ENCODE measurements at places on chromosomes 3 and 15.
A peak's percentile ranks its signal among the peaks of the same experiment; 100 is the strongest.

DNA sequence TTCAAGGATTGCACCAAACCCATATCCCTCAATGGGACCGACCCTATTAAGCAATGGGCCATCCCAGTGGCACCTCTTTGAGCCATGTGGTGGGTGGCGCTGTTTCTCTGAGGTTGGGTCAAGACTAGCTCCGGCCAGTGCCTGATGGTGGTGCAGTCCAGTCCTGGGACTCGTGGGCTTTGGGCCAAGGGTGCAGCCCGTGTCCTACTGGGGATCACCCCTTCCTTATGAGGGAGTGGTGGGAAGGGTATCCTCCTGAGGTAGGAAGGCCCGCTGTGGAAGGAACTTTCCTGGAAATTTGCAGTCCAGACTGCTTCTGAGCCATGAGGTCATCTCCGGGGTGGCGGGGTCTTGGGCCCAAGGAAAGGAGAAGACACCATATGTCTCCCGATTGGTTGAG is 231.6 kb downstream of the SNRPN start:
- DNase-seq, result no peak

DNA sequence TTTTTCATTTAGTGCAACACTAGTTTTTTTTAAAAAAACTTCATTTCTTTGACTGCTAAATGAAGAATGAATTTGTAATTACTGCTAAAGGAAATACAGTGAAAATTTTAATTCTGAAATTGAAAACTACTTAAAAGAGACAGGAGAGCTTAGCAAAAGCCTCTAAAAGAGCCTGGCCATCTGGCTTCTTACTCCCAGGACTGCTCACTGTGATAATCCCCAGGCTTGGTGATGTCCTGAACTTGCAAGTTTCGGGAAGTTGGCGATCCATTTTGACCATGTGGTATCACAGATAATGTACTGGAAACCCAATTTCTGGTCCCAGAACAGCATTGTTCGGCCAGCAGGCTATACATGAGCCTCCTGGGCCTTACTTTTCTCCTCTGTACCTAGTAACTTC is 292.1 kb downstream of the FGF12 start:
- no peak for DNase-seq

GRCh38 chr15:99016680-99017321 is 9.2 kb upstream of the PGPEP1L start:
- no peak for DNase-seq

DNA sequence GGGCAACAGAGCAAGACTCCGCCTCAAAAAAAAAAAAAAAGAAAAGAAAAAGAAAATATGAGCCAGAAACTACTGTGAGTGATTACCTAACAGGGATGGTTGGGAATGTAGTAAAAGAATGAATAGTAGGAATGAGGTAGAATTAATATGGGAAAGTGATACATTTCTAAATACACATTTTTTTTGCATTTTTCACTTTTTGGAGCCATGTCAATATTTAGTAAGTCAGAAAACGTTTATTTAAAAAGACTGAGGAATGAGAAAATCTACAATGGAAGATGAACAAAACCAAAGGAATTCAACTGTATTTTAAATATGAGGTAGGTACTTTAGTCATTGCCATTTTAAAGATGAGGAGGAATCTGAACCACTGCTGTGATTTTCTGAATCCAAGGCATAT is 817.2 kb upstream of the CADM2 start:
- no peak for DNase-seq

- no peak for DNase-seq
Measured at GRCh38 chr3:157594413-157594812, 91.2 kb upstream of the VEPH1 start.

GRCh38 chr3:107753494-107753893 is 230.7 kb downstream of the BBX start:
- DNase-seq, result peak; percentile 29

GRCh38 chr3:112293368-112294321 is at the start of gene SLC9C1:
Gene SLC9C1 (minus strand): TSS chr3:112294216. CDS start chr3:112286791, 7,425 bp downstream.
- DNase-seq, result peak; percentile 100

DNA sequence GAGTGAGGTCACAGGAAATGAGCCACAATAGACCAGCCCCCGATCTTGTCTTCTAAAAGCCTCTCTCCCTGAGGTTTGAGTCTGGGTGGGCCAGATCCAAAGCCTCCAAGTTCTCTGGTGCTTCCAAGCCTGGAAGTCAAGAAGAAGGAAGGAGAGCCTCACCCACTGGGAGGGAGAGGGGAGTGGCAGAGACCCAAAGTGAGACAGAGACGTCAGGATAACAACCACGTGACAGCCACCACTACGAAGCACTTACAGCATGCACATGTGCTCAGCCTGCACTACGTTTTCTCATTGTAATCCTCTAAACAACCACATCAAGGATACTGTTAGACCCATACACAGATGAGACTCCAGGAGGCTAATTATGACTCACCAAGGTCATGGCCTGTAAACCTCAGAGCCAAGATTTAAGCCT is 197.3 kb upstream of the LINGO1 start:
- DNase-seq, result peak; percentile 22

DNA sequence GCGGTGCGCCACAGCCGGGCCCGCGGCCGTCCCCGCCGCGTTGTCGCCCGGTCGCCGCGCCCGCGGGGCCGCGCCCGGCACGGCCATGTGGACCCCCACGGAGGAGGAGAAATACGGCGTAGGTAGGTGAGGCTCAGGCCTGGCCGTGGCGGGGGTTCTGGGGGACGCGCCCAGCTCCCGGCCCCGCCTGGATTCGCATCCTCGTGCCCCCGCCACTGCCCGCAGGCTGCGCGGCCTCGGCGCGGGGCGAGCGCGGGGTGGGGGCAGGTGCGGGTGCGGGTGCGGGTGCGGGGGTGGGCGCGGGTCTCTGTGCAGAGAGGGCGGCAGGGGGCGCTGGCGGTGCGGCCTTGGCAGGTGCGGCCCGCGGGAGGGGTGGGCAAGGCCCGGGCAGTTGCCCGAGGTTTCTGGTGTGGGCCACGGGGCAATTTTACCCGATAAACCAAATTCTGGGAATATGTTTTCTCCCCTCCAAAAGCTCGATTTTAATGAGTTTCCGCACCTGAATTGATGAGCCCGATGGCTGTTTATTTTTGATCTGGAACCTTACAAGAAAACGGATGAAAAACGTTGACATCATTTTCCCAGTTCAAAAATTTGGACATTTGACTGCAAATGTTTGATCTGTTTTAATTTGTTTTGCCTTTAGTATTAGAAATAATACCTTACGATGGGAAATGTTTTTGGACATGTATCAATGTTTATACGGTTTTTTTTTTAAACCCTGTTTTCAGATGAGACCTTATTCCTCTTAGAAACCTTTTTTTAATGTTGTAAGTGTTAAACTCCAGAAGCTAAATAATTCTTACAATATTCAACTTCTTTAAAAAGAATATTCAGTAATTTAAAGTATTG is 678 bp downstream of the DOCK3 start:
- no peak for DNase-seq

DNA sequence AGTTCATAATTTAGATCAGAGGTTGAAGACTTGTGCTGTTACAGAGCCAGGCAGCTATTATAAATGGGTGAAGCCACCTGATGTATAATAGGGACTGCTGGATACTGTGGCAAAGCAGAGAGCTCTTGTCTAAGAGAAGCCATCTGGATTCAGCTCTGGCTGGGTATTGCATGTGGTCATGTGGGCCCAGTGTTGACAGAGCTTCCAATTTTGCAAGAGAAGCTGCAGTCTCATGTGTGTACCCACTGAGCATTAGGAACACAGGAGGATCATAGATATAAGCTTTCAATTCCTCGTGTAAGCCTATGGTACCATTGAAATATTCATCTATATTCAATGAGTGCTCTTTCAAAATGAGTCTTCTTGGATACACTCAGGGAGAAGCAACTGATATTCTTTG is 303.9 kb upstream of the SLCO3A1 start:
- no peak for DNase-seq

- DNase-seq, result no peak
Measured at GRCh38 chr3:129310111-129311011, 31.7 kb downstream of the HMCES start.
